ENCODE measurements at places on chromosomes 11 and 22.
A peak's percentile ranks its signal among the peaks of the same experiment; 100 is the strongest.

DNA sequence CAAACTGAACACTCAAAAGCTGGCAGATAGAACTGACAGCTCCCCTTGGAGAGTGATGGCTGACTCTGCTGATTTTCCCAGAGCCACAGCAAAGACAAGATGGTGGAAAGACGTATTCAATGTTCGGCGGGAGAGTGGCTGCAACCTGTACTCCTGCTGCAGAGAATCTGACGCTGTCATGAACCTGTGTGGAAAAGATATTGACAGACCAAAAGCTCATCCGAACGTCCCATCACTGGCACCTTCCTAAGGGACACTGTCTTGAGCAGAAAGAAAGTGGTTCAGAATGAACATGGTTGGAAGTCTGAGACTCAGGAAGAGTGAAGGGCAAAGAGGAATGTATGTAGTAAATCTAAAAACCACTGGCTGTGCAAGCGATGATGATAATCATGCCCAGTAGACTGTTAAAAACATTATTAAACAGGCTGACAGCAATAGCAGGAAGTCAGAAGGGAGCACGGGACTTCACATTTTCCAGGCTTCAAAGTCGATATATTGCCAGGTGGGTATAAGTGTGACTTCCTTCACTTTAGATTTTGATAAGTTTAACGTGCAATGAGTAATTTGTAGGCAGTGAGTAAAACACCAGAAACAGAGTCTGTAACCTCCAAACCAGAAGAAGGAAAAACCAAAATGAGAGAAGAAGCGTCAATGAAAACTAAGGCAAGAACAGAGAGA is 6.2 kb upstream of the IL17REL start:
- DNase-seq = no peak

GRCh38 chr11:45374653-45375059 is 88.5 kb upstream of the SYT13 start:
- DNase-seq = no peak

GRCh38 chr22:23777776-23778576 is 5.3 kb downstream of the MMP11 start:
- DNase-seq = no peak

DNA sequence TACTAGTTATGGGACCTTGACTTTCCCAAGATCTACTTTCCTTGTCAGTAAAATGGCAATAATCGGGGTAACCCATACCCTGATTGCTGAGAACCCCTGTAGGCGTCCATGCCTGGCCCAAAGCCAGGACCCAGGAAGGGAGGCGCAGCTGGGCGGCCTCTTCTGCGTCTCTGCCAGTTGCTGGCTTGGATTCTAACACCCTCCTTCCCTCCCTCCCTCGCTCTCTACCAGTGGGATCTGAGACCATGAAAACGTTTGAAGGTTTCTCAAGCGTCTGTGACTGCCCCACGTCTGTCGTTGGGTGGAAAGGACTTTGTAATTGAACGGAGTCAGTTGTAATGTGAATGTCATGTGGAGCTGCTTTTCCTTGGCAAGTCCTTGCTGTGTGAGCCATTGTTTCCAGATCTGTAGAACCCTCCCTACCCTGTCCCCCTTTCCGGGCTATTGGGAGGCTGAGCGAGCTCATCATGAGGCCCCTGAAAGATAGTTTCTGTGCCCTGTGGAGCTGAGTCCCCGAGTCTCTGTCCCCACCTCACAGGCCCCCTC is 47.8 kb downstream of the PARVB start:
- no peak for DNase-seq

- DNase-seq = no peak
These were observed 5.4 kb downstream of the PLA2G6 start for GRCh38 chr22:38176170-38176741.

DNA sequence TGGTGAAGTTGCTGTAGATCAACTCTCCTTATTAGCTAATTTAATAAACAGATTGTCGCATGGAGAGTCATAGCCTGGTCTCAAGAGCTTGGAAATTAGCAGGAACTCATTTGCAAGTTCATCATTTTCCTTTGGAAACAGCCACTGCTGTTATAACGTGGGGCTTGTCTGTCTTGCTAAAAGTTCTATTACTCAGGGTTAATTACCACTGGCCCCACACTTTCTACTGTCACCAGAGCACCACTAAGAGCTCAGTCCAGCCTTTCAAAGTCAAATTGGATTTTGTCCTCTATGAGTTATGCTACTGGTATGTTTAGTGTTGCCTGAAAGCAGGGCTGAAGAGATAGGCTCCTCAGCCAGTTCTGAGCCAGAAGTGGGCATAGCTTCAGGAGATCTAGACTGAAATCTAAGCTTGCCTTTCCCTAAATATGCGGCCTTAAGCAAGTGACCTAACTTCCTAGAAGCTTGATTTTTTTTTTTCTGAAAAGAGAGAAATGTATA is 292.2 kb downstream of the INSC start:
- no peak for DNase-seq

DNA sequence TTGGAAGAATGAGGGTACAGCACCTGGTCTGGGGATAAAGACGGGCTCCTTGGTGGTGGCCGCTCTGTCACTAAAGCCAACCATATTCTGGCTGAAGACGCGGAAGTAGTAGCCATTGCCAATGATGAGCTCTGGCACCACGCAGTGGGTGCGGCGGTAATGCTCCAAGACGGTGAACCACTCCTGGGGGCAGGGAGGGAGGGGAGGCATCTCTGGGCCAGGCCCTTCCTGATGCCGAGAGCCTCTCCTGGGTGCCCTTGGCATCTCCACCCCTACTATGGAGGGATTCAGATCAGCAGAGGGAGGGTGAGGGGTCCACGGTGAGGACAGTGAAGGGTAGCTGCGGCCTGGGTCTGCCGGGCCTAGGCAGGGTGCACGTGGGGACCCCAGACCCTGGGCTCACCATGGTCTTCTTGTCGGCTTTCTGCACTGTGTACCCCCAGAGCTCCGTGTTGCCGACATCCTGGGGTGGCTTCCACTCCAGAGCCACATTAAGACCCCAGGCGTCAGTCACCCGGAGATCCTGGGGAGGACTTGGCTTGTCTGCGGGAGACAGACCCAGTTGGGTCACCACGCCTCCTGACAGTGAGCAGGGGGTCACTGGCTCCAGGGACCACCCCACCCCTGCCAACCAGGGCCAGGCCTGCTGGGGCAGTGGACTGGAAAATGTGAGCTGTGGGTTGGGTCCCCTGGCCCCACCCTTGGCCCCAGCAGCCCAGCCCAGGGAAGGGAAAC is 19.5 kb downstream of the MYBPC3 start:
- no peak for DNase-seq

DNA sequence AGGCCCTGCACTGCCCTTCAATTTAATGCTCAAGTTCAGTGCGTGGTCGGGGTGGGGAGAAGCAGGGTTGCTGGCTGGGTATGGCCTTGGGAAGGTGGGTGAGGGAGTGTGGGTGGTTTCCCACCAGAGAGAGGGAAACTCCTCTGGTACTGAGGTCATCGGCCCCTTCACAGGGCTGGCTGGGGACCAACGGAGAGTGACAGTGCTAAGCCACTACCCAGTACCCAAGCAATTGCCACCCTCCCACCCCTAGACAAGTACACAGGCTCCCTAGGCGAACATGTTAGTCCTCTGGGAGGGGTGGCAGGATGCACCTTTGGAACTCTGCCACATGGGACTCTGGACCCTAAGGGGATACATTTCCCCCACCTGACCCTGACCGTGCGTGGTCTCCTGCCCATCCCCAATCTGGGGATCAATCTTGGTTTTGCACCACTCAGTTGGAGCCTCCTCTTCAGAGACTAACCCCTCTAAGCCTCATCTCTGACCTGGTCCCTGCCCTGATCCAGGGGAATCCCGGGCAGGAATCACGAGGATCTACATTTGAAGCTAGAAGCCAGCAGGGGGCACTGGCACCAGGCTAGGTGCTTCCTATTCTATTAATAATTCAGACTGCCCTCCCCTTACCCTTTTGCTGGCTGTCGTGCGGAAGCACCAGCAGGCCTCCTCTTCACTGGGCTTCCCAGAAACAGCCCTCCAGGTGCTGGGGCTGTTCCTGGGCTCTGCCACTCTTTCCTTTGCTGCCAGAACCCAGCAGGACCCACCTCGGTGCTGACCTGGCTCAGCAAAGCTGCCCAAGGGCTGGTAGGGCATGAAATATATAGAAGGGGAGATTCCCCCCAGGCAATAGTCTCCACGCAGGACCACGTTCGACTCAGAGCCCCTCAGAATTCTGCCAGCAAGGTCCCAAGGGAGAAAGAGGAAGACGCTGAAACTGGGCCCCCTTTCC is 377.7 kb downstream of the TENM4 start:
- DNase-seq = peak; percentile 16

DNA sequence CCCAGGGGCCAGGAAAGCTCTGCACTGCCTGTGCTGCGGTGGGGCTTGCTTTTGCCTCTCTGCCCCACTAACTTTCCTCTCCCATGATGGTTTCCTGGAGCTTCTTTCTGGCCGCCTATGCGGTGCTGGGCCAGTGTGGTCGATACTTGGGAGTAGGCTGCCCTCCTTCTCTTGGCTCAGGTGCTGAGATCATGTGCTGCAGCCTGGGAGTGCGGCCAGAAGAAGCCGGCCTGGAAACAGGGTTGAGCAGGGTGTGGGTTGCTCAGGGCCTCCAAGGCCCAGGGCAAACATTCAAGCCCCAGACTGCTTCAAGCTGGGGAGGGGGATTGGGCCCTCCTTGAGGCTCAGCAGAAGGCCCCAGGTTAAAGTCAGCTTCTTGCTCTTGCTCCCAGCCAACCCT is 125.0 kb downstream of the NTM start:
- no peak for DNase-seq

- no peak for DNase-seq
These were observed 2.2 kb downstream of the CADM1 start for GRCh38 chr11:115501893-115502589.

- no peak for DNase-seq
These were observed 16.5 kb downstream of the NAP1L4 start for GRCh38 chr11:2975594-2975993.

DNA sequence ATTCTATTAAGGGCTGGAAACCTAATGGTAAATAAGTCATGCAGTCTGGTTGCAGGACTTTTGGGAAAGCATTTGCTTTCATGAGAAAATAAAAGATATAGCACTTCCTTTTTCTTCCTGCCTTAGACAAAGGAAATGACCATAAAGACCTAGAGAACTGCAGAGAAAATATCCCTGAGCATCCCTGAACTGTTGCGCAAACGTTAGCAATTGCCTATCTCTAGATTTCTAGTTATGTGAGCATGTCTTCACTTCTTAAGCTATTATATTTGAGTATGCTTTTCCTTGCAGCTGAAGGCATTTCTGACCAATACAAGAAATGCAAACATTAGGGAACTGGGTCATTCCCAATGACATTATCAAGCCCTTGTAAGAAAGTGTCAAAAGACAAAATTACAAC is 110.6 kb downstream of the KIF18A start:
- no peak for DNase-seq

DNA sequence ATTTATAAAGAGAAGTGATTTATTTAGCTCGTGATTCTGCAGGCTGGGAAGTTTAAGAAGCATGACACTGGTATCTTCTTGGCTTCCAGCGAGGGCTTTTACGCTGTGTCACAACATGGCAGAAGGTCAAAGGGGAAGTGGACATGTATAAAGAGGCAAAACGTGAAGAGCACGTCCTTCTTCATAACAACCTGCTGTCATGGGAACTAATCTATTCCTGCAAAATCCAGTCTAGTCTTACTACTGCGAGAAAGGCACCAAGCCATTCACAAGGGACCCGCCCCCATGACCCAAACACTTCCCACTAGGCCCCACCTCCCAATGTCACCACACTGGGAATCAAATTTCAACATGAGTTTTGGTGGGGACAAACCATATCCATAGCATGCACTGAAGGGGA is 58.3 kb downstream of the AMOTL1 start:
- no peak for DNase-seq

DNA sequence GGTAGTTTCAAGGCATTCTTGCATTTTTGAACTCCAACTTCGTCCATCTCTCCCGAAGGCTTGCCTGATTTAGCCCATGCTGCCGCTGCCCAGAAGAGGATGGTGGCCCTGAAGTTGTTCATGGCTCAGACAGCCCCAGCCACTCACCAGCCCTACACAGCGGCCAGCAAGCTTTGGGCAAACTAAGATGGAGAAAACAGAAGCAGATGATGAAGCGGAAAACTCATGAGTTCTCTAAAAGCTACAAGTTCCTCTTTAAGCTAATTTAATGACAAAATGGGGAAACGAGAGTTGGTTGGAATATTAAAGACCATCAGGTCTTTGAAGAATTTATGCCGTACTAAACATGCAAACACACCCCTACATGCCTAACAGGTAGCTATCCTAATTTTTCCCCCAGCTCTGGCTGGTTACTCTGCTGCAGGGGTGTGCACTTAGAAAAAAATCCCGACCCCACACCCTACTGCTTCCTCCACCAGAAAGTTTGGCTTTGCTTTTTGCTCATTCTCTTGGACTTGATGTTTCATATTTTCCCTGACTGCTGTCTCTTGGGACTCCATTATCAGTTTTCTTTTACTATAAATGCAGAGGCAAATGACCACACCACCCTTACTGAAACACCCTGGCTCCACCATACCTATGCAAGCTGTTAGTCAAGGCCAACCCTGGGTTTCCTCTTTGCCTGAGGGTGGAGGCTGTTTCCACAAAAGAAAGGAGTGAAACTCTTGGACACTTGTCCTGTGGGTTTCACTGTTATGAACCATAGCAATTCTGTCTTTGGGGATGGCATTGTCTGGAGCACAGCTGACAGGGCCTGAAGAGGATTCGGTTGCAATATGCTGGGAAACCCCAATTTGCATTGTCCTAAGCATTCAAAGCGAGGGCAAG is at the start of gene MPEG1:
Gene MPEG1, minus strand, starts transcription at position 184 of the 888 bp plus-strand sequence. Its CDS starts 62 bp downstream, at position 122.
- DNase-seq = no peak

GRCh38 chr11:27159335-27159679 is 118.7 kb downstream of the BBOX1 start:
- DNase-seq = no peak
